ENCODE measurements at places on chromosomes 1 and 21. TPM values are rescaled to one million over a fixed set of nuclear protein-coding genes. Genes with fewer than 3 reads are reported as not detected.

The ABCD3 gene
- polyA plus RNA-seq = 67.7 TPM

The LRRC71 gene
- polyA plus RNA-seq = 0.40 TPM

The FAM167B gene
- polyA plus RNA-seq = 10.0 TPM

The WNT4 gene
- 8.2 TPM for polyA plus RNA-seq

The SH2D2A gene
- 0.42 TPM for polyA plus RNA-seq

The TMPRSS15 gene
- 0.29 TPM for polyA plus RNA-seq

The NLRP3 gene
- 1.2 TPM for polyA plus RNA-seq

The PPM1J gene
- 0.93 TPM for polyA plus RNA-seq

The S100A9 gene
- polyA plus RNA-seq = 16.1 TPM

The IL19 gene
- 0.96 TPM for polyA plus RNA-seq

The VCAM1 gene
- 30.0 TPM for polyA plus RNA-seq

The SLC44A5 gene
- polyA plus RNA-seq = 14.9 TPM

The ELF3 gene
- 57.1 TPM for polyA plus RNA-seq

The GBP7 gene
- polyA plus RNA-seq = 0.14 TPM

The SELENOF gene
- 343 TPM for polyA plus RNA-seq

The HSPA6 gene
- polyA plus RNA-seq = 0.46 TPM
